ENCODE measurements at places on chromosomes 6 and 20.

DNA sequence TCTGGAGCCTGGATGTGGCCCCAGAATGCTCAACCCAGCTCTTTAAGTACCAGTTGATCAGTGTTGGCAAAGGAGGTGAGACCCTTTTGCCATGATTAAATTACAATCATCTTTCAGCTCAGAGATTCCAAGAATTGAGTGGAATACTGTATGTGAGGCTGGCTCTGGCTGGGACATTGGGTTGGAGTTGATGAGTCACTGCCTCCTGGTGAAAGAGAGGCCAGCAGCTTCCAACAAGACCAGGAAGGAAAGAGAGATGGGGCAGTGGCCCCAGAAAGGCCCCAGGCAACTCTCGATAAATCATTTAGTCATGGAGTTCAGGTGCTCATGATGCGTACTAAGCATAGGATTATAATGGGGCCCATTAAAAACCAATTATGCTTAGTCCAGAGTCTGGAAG, 2.1 kb downstream of the TGM6 start:
- no peak for DNase-seq

DNA sequence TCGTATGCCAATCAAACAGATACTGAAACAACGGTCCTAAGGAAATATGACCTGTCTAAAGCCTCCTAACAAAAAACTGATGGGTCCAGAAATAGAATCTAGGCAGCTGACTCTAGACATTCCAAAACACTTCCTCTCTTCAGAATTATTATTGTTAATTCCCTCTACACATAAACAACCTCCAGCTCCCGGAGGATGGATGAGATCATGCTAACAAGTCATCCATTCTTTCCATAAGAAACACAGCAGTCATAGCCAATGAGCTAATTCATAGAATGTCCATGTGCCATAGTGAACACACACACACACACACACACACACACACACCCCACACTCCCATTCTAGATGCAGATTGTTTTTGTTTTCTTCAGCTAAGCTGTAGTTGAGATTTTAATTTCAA, 44.3 kb downstream of the HDGFL1 start:
- DNase-seq: peak; percentile 78

GRCh38 chr6:22929311-22929985, 360.1 kb downstream of the HDGFL1 start:
- DNase-seq: no peak

DNA sequence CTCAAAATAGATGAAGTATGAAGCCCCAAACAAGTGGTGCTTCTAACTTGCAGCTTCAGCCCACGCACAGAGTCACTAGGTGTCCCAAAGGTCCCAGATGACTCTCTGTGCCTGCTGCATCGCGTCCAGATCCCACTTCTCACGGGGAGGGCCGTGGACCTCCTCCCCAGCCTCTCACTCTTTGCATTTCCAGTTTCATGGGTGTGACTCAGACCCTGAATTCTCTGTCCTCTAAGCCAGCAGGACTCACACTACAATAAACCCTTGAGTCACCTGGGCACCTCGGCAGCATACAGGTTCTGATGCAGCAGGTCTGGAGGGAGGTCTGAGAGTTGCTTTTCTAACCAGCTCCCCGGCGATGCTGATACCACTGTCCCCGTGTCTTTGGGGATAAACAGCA, 114.0 kb upstream of the RIN2 start:
- no peak for DNase-seq
